Nucleus accumbens (tissue), 56 donors: ENCODE measurements at places on chromosomes 4 and X.

- no peak for DNase-seq
Observed at GRCh38 chr4:159266981-159267868, 164.3 kb downstream of the RAPGEF2 start.

DNA sequence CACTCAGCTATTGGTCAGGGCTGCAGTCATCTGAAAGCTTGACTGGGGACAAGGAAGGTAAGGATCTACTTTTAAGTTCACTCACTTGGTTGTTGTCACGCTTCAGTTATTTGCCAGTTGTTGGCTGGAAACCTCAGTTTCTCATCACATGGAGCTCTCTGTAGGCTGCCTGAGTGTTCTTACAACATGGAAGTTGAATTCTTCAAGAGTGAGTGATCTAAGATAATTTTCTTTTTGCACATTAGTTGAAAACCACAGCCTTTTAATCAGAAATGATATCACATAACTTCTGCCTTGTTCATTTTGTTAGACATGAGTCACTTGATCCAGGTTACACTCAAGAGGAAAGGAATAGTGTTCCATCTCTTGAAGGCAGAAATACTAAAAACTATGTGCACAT is 552.7 kb downstream of the RAPGEF2 start:
- DNase-seq: no peak

DNA sequence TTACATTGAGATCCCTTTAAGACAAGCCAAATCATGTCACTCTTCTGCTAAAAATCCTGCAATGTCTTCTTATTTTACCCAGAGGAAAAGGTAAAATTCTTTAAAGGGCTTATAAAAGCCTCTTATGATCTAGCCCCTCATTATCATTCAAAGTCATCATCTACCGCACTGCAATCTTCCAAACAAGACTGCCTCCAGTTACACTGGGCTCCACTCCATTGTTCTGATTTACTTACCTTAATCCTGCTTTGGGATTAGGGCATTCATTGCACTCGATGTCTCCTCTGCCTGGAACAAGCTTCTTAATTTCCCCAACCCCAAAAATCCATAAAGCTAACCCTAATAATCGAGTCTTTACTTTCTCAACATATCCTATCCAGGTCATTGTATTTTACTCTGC is 269.1 kb downstream of the PCDH18 start:
- no peak for DNase-seq

GRCh38 chrX:7083021-7083420 is 64.5 kb upstream of the STS start:
- DNase-seq: no peak

- no peak for DNase-seq
Observed at GRCh38 chr4:3040452-3041191, 33.7 kb downstream of the HTT-AS start.

GRCh38 chrX:30822068-30822681 is 66.9 kb downstream of the TAB3 start:
- DNase-seq: no peak

- no peak for DNase-seq
Observed at GRCh38 chr4:85005865-85006377, 39.4 kb upstream of the WDFY3 start.

GRCh38 chr4:182931691-182932345 is 14.6 kb upstream of the DCTD start:
- no peak for DNase-seq

- no peak for DNase-seq
Observed at GRCh38 chr4:137474711-137475301, 57.5 kb downstream of the PCDH18 start.

DNA sequence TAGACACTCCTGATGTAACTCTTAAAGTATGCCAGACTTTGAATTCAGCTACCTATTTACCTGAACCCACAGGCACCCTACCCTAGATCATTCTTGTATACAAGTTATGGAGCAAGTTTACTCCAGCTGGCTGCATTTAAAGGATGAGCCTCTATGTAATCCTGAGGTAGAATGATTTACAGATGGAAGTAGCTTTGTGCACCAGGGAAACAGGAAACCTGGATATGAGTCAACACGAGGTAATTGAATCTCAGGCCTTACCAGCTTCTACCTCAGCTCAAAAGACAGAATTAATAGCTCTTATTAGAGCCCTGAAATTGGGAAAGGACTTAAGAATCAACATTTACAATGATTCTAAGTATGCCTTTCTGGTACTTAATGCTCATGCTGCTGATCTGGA is 119.8 kb downstream of the AGTR2 start:
- DNase-seq: no peak

GRCh38 chrX:84340968-84341367 is 153.0 kb upstream of the RPS6KA6 start:
- DNase-seq: no peak

DNA sequence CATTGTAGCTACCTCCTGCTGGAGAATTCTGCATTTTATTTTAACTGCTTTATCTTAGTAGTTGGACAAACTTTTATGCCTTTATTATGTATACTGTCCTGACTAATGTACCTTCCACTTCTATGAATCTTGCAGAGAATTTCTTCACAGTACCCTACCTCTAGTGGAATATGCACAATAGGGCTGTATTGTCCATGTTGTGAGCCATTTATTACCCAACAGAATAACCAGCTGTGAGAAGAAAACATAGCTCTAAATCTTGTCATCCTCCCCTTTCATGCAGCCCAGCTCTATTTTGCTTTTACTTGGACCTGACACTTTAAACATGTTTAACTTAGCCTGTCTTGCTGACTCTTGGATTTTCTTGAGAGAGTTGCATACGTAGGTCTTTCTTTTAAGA is 56.2 kb downstream of the MCUB start:
- DNase-seq: no peak

- DNase-seq: no peak
Observed at GRCh38 chr4:101187841-101188240, 159.5 kb downstream of the PPP3CA start.

DNA sequence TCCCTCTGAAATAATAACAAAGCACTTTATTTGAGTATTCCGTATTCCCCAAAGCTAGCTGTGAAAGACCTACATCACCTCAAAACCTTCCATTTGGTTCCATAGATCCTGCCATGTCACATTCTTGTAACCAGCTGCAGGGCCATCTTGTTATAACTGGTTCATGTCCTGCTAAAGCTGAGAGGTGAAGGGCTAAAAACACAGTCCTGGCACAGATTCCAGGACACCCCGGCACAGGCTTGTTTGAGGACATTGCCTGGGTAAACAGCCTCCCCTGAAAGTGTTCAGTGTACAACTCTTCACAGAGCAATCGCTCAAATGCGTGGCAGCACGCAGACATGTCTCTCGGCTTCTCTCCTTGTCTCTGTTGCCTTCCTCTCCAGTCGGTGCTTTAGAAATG is 129.2 kb downstream of the MANBA start:
- no peak for DNase-seq

GRCh38 chr4:66216252-66216651 is 546.0 kb upstream of the EPHA5 start:
- DNase-seq: no peak

- DNase-seq: no peak
Observed at GRCh38 chrX:21412029-21412428, 37.8 kb downstream of the CNKSR2 start.

DNA sequence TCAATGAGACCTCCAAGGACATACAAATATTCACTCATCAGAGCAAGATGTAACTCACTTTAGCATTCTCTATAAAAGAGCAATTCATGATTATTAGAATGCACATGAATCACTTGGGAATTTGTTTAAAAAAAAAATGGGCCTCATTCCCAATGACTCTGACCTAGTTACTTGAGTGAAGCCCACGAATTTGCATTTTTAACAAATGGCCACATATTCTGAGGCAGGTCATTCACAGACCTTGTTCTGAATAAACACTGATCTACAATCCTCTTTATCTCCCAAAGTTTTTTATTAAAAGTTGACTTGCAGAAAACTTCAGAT is 255.1 kb upstream of the VEGFC start:
- DNase-seq: no peak

GRCh38 chr4:151197247-151197646 is 79.7 kb upstream of the PRSS48 start:
- no peak for DNase-seq

DNA sequence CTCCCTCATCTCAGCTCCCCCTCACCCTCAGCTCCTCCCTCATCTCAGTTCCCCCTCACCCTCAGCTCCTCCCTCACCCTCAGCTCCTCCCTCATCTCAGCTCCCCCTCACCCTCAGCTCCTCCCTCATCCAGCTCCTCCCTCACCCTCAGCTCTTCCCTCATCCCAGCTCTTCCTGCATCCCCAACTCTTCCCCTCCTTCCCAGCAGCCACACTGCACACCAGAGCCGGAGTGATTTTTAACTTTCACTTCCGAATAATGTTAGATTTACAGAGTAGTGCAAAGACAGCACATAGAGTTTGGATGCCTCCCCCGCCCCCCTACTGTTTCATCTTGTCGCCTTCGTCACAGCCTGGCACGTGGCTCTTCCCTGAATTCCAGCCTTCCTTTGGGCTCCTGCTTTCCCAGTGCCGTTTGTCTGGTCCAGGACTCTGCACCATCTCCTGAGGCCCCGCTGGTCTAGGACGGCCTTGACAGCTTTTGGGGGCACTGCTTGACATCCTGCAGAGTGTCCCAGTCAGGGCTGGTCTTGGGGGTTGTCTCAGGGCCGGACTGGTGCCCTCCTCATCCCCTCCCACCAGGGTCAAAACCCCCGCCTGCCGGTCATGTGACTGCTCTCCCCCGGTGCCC is 110.2 kb downstream of the FAM53A start:
- DNase-seq: no peak

DNA sequence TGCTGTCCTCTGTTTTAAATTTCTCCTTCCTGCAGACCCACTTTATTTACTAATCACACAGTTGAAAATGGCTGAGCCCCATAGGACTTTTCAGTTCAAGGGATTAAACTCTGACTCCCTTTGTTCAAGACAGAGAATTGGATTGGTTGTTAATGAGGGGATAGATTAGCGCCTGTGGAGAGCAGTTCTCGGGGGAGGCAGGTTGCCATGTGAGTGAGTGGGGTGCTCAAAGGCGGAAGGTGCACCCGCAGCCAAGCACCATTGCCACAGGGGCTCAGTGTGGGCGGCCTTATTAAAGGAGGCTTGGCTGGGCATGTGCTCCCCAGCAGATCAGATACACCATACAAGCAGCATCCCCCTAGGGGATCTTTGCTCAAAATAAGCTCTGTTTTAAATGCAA is 7.9 kb upstream of the CBR4 start:
- DNase-seq: no peak

- no peak for DNase-seq
Observed at GRCh38 chr4:172652369-172652768, 516.2 kb upstream of the GALNT7 start.

DNA sequence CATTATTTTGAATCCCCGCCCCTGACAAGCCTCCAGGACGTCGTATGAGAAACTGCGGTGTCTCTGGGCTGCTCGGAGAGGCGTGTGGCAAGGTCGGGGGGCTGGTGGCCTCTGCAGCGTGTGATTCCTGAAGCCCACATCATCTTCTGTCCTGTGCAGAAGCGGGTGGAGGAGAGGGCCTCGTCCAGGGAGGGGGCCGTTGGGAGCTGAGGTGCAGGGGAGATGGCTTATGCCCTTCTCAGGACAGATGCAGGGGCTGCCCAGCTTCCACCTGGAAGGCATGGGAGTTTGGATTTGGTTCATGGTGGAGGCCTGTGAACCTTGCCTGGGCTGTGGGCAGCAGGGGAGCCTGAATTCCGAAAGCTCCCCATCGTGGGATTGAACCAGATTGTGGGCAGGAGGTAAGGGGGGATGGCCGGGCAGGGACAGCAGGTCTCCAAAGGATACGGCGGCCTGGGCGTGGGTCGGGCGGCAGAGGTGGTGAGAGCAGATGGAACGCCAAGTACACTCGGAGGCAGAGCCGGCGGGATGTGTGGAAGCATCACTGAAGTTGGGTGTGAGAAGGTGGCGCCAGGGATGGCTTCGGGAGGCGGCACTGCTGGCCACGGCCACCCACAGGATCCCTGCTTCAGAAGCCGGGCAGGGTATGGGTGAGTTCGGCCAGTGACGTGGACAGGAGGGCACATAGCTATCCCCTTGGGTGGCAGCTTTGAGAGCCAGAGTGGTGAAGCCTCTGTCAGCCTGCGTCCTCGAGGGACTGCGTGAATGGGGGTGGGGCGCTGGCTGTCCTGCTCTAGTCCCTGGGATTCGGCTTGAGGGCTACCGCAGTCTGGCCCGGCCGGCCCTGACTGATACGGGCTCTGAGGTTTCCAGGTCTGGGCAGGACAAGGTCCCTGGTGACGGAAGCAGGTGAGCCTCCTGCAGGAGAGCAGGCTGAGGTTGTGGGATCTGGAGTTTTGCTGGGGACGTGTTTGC is 76.3 kb upstream of the ADRA2C start:
- no peak for DNase-seq

- no peak for DNase-seq
Observed at GRCh38 chr4:52585379-52585778, 73.7 kb downstream of the USP46 start.

DNA sequence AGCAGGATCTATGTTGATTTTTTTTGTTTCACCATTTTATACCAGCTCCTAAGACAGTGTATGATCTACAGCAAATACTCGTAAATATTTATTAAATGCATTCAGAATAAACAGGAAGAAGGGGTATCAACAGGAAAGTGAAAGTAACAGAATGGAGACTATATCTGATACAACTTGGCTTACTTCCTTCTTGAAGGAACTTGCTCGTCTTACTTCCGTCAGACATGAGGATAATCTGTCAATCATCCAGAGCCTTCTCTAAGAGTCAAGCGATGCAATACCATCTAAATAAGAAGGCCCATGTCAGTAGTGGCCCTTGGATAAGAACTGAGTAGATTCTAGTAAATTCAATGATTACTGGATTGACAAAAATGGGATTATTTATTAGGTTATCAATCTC is 84.2 kb downstream of the CAMK2D start:
- DNase-seq: no peak

DNA sequence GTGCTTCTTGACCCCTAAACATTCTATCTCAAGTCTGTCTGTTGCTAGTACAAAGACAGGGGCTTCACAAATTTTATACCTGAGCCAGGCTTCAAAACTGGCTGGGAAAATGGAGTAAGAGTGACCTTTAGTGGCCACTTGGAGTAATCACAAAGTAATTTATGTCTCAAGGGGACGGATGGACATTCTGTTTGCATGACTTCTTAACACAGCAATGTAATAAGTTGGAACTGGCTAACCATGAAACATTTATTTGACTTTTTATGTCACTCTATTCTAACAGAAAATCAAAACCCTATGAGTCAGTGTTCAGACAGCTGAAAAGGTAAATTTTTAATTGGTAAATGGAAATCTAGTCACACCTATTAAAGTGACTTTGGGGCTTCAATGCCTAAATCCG is 600.6 kb downstream of the ANKRD50 start:
- no peak for DNase-seq

DNA sequence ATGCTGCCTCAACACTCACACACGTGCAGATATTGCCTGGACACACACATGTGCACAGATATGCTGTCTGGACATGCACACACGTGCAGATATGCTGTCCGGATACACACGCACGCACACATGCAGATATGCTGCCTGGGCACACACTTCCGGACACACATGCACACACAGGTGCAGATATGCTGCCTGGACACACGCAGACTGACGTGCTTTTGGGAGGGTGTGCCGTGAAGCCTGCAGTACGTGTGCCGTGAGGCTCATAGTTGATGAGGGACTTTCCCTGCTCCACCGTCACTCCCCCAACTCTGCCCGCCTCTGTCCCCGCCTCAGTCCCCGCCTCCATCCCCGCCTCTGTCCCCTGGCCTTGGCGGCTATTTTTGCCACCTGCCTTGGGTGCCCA is 14.7 kb downstream of the FGFRL1 start:
- DNase-seq: no peak

GRCh38 chrX:128781506-128781905 is 729.3 kb upstream of the ACTRT1 start:
- DNase-seq: peak; percentile 0

GRCh38 chrX:115630204-115630603 is 69.2 kb downstream of the PLS3 start:
- DNase-seq: no peak
